ENCODE measurements at places on chromosomes 12 and 14.

DNA sequence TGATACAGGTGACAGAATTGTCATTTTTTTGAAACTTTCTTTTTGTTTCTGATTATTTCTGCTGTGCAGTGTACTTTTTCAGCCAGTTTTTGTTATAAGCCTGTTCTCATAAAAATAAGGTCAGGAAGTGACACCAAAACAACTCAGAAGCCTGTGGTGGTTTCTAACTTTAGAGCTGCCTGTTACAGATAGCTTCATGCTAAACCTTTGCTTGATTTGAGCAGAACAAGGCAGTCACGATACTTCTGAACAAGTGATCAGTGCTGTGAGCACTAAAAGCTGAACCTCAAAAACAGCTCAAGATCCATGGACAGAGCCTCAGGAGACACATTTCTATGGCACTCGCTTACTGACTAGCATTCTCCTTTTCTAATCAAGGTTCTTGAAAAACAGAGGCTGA lies 82.0 kb downstream of the PRKCH start:
- no peak for DNase-seq

DNA sequence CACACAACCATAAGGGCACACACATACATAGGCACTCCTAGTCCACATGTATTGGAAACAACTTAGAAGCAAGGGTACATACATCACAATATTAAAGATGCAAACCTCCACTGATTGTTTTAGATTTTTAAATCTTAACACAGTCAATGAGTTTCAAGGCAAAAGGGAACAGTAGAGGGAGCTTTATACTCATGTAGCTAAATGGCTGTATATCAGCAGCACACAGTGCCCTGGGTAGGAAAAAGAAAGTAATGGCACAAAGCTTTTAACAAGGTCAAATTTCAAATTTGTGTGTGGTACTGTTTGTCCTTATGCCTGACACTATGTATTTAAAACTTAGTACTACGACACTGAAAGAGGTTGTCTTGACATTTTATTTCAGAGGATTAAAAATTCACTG lies 262.0 kb downstream of the MED13L start:
- DNase-seq = peak; percentile 16

DNA sequence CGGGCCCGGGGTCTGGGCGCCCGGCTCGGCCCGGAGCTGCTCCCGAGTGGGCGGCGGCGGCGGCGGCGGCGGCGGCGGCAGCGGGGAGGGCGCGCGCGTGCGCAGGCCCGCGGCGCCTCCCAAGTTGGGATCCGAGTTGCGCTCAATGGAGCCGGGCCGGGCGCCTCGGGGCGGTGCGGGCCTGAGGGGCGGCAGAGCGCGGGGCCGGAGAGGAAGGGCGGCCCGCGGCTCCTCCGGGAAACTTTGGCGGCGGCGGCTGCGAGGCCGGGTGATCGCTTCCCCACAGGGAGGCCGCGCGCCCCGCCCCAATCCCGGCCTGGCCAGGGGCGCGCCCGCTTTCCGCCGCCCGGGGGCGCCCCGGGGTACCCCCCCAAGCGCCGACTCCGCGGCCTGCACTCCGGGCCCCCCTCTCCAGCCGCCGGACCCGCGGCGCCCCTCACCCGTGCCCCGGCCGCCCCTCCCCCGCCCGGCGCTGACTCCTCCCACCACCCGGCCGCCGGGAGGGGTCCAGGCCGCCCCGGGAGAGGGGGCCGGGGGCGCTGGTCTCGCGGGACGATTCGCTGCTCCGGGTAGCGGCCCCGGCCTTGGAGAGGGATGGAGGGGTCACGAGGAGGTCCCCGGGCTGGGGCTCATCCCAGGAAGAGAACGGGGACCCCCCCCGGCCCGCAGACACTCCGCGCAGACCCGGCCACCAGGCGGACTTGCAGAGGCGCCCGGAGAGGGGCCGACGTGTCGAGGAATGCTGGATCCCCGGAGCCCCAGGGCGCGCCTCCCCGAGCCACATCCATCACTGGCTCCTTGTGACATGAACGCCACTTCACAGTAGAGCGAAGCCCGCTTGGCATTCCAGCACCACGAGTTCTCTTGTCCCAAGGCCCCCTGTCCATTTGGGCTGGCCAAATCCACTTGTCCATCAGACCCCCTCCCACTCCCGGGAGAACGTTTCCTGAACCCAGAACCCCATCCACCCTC lies at the start of gene RILPL1:
Gene RILPL1 (minus strand): TSS at position 48 of the 972 bp plus-strand sequence. CDS start 237 bp downstream, outside the sequence.
- DNase-seq = peak; percentile 71

DNA sequence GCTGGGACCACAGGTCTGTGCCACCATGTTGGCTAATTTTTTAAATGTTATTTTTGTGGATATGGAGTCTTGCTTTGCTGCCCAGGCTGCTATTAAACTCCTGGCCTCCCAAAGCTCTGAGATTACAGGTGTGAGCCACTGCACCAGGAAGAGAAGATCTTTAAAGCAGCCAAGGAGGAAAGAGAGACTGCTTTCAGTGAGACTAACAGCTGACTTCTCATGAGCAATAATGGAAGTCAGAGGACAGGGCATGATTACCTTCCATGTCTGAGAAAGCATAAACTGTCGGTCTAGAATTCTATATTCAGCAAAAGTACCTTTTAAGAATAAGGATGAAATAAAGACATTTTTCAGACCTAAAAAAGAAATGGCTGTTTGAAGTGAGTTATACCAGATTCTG lies 57.3 kb upstream of the CHGA start:
- no peak for DNase-seq

GRCh38 chr12:132428936-132429601 lies 60.9 kb upstream of the FBRSL1 start:
- DNase-seq = no peak

- DNase-seq = no peak
Observed at GRCh38 chr12:109535863-109536250, 37.4 kb downstream of the MMAB start.

DNA sequence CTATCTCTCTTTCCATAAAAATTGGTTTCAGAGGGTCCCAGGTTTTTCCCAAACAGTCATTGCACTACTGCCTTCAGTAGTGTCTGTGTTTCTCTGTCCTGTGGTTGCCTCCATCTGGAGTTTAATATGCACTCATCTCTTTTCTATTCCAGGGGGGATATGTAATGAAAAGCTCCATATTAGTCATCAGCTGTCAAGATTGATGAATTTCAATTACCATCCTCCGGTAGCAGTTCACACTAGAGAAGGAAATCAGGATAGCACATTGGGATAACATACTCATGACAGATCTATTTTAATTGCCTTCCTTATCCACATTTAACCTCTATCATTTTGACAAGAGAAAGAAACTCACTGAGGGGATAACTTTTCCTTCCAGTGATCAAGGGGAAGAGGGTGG lies 589.0 kb upstream of the SEL1L start:
- DNase-seq = no peak
